ENCODE measurements at places on chromosomes 11 and 22.

DNA sequence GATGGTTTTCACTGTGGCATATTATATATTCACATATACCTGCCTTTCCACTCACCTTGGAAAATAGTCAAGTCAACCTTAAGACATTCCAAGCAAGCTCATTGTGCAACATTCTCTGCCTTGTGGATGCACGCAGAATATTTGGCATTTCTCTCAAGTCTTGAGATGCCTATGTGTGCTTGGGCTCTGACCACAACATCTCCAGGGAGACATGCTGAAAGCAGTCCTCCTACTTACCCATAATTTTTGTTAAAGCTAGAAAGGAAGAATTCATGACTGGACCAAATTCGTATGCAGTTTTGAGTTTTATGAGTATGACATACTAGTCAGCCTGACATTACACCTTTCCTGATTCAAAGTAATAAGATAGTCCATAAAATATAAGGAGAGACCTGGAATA lies 684.0 kb downstream of the OPCML start:
- DNase-seq = no peak

DNA sequence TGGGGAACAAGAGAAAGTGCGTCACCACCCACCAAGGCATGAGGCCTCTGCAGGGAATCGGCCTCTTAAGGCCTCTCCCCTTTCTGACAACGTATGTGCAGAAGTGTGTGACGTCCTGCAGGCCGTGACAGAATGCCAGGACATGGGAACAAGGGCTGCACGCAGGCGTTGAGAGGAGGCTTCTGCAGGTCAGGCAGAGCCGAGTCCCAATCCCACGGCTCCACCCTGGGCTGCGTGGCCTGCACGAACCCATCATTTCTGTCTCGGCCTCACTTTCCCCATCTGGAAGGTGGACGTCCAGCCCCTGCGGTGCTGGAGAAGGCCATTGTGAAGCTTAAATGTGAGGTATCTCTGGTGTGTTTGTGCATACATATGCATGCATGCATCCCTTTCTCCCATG lies 61.8 kb downstream of the SHANK2 start:
- no peak for DNase-seq

- no peak for DNase-seq
Observed at GRCh38 chr11:75820645-75821044, 5.6 kb downstream of the UVRAG start.

DNA sequence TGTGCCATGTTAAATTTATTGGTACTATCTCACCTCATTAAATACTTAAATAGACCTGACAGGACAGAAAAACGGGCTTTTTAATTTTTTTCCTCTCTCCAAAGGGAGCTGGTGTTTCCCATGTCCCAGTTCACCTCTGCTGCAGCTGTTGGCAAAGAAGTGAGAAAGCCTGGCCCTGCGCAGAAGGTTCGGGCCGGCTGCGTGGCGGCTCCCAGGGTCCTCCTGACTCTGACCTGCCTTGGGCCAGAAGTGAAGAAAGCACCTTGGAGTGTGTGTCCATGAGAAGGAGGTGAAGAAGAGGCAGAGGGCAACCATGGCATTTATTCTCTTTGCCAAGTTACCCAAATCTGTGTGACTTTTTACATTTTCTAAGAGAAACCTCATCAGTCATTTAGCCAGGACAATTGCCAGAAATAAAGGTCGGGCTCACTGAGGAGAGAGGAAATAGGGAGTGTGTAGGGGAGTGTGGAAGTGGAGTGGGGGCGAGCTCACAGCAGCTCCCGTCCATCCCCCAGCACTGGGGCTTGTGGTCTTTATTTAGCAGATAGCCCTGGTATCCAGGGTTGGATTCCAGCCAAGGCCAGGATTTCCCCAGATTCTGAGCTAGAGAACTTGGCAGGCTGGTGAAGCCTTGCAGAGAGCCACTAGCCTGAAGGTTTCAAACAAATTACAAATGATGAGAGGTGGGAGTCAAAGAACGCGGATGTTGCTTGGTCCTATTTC lies 102.4 kb upstream of the CADM1 start:
- DNase-seq = no peak

GRCh38 chr11:117134431-117134830 lies 9.7 kb upstream of the PAFAH1B2 start:
- no peak for DNase-seq

DNA sequence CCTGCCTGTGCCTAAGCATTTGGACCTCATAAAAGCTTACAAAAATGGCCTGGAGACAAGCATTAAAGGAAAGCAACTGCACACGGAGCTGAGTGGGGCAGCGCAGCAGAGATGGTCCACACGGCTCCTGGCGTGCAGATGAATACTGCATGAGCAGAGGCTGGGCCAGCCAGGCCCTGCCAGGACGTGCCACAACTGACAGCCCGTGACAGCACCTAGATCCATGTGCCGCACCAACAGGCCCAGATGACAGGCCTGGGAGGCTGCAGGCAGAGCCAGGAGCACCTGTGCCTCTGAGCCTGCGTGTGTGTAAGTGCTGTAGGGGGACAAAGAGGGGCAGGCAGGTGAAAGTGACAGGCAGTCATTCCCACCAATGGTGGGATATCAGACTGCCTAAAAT lies 33.4 kb downstream of the MICAL3 start:
- DNase-seq = no peak

DNA sequence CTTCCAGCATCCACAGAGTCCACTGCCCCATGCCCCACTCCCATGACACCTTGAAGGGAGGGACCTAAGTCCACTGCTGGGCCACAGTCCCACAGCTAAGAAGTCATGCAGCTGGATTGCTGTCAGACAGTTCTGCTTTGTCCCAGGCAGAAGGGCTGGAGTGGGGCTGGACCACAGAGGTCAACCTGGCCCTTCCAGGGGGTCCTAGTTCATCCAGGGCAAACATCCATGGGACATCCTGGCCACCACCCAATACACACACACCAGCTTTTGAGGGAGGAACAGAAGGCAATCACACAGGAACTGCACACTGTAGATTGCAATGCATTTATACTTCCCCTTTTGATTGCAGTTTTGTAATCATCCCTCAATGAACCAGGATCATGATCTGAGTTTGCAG lies 11.3 kb upstream of the APOL4 start:
- DNase-seq = no peak

DNA sequence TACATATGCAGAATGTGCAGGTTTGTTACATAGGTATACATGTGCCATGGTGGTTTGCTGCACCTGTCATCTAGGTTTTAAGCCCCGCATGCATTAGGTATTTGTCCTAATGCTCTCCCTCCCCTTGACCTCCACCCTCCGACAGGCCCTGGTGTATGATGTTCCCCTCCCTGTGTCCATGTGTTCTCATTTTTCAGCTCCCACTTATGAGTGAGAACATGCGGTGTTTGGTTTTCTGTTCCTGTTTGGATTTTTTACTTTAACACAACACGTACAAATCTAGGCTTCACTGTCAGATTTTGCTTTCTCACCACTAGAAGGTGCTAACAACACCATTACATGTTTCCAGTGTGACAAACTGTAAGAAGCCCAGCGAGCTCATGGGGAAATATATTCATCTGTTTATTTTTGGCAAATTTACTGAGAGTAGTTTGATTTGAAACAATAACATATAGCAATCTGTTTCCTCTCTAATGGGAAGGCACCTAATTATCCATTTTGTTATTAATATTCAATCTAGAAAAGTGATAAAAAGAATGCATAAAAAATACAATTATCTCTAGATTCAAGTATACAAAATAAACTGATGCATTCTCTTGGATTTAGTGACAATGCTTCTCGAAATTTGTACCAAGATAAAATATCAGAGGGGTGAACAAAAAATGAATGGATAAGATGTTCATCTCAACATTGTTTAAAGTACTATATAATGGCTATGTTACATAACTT lies 23.2 kb upstream of the BIRC3 start:
- peak; percentile 72 for DNase-seq

DNA sequence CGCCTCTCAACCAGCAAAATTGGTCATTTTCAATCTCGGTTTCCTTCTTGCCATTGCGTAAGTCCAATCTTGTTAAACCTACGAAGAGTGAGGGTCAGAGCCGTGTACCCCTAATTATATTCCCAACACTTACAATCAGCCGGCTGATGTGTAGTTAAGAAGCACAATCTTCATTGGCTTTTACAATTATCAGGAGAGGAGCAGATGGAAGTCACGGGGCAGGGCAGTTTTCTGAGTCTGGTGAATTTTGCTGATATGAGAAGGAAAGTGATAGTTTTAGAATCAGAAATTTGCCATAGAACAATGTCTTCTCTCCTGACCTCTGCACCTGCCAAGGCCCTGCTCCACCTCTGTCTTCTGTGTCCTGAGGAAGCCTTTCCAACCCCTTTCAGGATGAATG lies 35.0 kb upstream of the ATXN10 start:
- DNase-seq = no peak

DNA sequence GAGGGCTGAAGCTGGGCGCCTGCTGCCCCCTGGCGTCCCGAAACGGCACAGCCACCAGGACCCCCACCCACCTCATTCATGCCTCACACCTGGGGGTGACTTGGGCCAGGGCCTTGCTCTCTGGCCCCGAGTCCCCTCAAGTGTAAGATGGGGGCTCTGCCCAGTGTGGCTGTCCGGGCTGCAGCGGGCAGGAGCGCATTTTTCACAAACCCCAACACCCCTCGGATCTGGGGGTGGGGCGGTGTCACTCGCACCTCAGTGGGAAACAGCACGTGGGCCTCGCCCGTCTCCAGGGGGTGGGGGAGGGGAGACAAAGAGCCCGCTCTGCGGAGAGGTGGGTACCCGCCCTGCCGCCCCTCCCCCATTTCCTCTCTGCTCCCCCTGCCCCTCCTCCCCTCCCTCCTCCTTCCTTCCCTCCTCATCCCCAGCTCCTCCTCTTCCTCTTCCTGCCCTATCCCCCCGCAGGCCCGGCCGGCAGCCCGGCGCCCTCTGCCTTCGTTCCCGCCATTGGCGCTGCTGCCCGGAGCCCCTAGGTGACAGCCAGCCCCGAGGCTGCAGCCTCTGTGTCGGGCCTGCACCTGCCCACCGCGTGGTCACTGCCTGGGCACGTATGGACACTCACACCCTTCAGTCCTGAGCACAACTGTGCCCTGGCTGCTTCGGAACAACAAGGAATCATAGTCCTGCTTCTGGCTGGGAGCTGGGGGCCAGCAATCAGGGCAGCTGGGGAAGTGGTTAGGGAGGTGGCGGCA lies 6.8 kb upstream of the CDKN1C start:
- DNase-seq = peak; percentile 84

- no peak for DNase-seq
Observed at GRCh38 chr22:28601915-28602314, 77.7 kb downstream of the TTC28 start.

DNA sequence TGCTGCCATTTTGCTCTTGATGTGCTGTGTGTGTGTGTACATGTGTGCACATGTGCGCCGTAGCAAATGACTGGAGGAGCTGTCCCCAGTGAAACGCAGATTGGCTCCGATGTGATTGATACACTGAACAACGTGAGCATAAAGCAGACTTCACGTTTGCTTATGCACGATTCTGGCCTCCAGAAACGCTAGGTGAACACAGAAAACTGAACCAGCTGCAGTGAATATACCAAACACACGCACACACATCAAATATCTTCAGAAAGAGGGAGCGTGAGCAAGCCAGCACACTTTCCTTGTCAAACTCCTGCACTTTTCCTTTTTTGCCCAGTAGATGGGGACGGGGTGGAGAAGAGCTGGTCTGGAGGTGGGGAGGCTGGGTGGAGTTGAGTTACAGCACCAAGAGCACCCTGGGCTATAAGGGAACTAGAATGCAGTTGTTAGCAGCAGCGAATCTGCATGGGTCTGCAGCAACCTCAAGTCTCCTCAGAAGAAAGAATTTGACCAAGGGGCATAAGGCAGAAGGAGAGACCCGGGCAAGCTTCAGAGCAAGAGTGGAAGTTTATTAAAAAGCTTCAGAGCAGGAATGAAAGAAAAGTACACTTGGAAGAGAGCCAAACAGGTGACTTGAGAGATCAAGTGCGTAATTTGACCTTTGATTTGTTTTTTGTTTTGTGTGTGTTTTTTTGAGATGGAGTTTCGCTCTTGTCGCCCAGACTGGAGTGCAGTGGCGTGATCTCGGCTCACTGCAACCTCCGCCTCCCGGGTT lies 77.8 kb upstream of the CADM1 start:
- DNase-seq = no peak

- DNase-seq = no peak
Observed at GRCh38 chr11:624705-625635, at the start of gene CDHR5. CDHR5 (minus strand) TSS chr11:624955; CDS start chr11:624902, 53 bp downstream.

- no peak for DNase-seq
Observed at GRCh38 chr11:72719144-72719543, 33.1 kb downstream of the ARAP1 start.

DNA sequence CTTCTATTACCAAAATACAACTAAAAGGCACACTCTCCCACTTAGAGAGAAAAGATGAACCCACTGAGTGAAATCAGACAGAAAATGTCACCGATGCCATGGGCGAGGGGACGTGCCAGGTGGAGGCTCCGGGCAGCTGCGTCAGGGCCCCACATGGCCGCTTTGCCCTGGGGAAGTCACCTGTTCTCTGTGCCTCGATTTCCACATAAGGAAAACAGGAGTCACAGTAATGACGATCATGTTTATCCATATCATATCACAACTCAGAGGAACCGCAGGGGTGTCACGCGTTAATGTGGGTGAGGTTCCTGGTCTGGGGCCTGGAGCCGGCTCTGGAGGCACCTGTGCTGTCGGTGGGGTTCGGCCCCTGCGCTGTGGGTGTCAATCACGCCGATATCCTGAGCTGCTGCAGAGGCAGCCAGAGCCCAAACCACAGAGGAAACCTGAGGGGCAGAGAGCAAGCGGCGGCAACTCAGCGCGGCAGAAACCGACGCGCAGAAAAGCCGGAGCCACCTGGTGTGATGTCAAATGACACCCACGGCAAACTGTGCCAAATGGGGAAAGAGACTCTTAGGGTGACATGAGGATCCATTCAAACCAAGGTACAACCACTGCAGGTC lies 243.7 kb downstream of the BRD1 start:
- no peak for DNase-seq

GRCh38 chr11:131468565-131468964 lies 98.2 kb downstream of the NTM start:
- no peak for DNase-seq

DNA sequence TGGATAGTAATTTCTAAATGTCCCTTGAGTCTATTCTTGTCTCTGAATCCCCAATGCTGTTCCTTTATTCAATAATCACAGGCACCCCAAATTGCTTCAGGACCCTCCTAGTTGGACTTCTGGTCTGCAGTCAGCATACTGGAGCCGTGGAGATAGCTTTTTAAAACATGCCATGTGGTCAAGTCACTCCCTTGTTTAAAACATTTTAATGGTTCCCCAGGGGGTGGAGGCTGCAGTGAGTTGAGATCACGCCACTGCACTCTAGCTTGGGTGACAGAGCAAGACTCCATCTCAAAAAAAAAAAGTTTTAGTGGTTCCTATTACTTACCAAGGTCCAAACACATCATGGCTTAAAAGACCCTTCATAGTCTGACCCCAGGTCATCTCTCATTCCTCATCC lies 220.3 kb downstream of the ADAMTS15 start:
- no peak for DNase-seq

DNA sequence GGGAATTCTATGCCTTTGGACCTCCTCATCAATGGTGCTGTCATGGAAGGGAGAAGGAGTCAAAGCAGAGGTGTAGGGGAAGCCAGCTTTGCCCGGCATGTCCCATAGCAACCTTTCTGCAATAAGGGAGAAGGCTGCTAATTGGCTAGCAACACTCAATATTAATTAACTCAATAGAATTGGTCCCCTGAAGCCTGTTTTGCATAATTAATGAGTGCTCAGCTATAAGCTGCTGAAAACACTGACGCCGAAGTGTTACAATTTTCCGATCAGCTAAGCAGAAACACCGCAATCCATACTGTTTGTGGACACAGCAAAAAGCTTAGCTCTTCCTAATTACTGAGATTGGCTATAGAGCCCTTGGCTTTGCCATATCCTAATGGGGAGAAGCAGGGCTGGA lies 245.0 kb downstream of the CSNK2A3 start:
- no peak for DNase-seq

- peak; percentile 74 for DNase-seq
Observed at GRCh38 chr11:117818041-117818873, 6.3 kb downstream of the FXYD2 start.
